ENCODE measurements at places on chromosomes 3 and 15.

- H3K27ac ChIP-seq = peak overlapping the region; percentile 56
- no peak overlapping the region for H3K4me3 ChIP-seq
- DNase-seq = peak; percentile 70
- peaks cover 53% of the 10 kb centered on the region for H3K4me1 ChIP-seq
- H3K36me3 ChIP-seq = no peaks in the 10 kb centered on the region
These were observed 68.4 kb downstream of the CRTC3 start for GRCh38 chr15:90598031-90598577.

DNA sequence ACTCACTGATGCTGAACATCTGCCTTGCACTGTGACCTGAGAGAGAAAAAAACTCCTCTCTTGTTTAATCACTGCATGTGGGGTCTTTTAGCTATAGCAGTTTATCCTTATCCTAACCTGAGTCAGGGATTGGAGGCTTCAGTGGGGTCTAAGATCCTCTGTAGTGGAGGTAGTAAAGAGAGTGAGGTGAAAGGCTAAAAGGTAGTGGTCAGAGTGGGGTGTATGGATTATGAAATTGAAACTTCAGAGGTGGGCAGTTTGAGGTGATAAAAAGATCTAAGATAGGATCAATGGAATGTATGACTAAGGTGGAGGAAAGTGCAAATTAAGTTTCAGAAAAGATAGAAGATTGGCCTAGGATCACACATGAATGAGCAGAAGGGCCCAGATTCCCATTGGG, 36.5 kb downstream of the DET1 start:
- peaks cover 36% of the 10 kb centered on the region for H3K36me3 ChIP-seq
- H3K27ac ChIP-seq = no peak overlapping the region
- H3K4me3 ChIP-seq = no peak overlapping the region
- H3K27me3 ChIP-seq = no peaks in the 10 kb centered on the region

DNA sequence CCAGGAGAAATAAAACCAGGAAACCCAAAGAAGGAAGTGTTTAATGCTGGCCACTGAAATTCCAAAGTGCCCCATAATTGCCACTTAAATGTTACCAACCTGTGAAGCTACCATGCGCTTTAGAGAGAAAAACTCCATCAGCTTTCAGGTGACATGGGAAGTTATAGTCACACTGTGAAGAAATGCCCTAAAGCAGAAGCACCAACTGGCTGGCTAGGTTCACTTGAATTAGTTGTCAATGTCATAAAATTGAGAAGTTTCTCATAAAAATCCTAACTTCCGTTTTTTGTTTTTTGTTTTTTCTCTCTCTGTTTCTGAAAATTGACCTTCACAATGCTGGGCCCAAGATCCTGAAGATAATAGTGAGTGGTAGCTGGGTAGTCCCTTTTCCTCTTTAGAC, 167.9 kb upstream of the CTNNB1 start:
- no peaks in the 10 kb centered on the region for H3K27me3 ChIP-seq
- no peak overlapping the region for H3K27ac ChIP-seq
- no peak for DNase-seq

DNA sequence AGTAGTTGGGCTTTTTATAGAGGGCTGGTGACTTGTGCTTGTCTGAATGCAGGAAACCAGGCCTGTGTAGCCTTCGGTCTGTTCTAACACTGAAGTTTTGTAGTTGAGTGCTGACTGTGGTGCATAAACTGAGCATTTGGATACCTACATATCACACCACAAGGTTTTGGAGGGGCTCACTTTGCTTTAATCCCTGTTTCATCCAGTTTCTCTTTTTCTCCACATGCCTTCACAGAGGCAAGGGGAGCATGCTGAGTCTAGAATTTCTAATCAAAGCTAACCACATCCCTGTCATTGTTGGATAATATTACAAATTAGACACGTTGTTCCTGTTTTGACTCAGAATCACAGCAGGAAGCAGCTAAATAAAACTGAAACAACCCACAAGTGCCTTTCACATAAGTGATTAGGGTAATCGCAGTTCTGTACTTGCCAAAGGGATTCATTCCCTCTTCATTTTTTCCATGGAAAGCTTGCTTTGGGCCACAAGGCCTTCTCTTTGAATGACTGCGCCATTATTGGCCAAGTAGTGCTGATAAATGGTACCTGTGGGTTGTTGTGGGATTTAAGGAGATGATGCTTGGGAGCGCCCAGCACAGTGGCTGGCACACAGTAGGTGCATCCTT, 48.9 kb downstream of the TGFBR2 start:
- no peak for DNase-seq
- H3K27ac ChIP-seq = peak overlapping the region; percentile 36
- H3K27me3 ChIP-seq = no peaks in the 10 kb centered on the region
- no peaks in the 10 kb centered on the region for H3K4me1 ChIP-seq

DNA sequence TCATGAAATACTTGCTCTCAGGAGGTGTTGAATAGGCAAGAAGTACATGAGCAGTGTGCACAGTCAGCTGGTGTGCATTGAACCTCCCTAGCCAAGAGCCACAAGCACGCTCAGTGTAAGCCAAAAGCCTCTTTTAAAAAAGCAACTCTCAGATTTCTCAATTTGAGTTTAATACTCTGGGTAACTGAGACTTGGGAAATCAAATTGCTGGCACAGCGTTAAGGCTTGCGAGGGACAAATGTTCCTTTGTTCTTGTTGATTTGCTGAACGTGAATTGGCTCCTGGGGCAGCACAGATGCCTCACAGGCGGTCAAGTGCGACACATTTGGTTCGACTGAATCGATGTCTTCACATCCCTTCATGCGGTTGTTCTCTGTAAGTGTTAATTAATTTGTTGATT, at the start of gene FAM240A:
FAM240A (plus strand) TSS at position 202 of the 400 bp plus-strand sequence; CDS start at position 361, 159 bp downstream.
- no peak within 1 kb of the TSS for H3K27ac ChIP-seq
- no peaks in the 10 kb centered on the region for H3K36me3 ChIP-seq
- H3K4me1 ChIP-seq = no peaks in the 10 kb centered on the region
- no peak within 1 kb of the TSS for H3K4me3 ChIP-seq

- H3K4me3 ChIP-seq = peak within 1 kb of the TSS; percentile 73
- peaks cover 9% of the 10 kb centered on the region for H3K36me3 ChIP-seq
- DNase-seq = peak; percentile 86
These were observed at the start of gene SNX33 for GRCh38 chr15:75647370-75648155. Gene SNX33, plus strand, starts transcription at chr15:75647912. Its CDS starts 1,191 bp downstream, at chr15:75649103.

- no peaks in the 10 kb centered on the region for H3K27me3 ChIP-seq
- peak overlapping the region; percentile 57 for H3K4me3 ChIP-seq
- H3K36me3 ChIP-seq = peaks cover 30% of the 10 kb centered on the region
- peak; percentile 90 for DNase-seq
These were observed 1.3 kb upstream of the THBS1 start for GRCh38 chr15:39579487-39580116.

GRCh38 chr15:55250392-55250791, 39.2 kb downstream of the RAB27A start:
- H3K4me3 ChIP-seq = no peak overlapping the region
- no peak overlapping the region for H3K27ac ChIP-seq

GRCh38 chr3:17175187-17175807, 290.5 kb downstream of the PLCL2 start:
- H3K4me1 ChIP-seq = no peaks in the 10 kb centered on the region
- H3K36me3 ChIP-seq = no peaks in the 10 kb centered on the region
- H3K27ac ChIP-seq = peak overlapping the region; percentile 59
- no peak overlapping the region for H3K4me3 ChIP-seq
- no peak for DNase-seq
- no peaks in the 10 kb centered on the region for H3K27me3 ChIP-seq

DNA sequence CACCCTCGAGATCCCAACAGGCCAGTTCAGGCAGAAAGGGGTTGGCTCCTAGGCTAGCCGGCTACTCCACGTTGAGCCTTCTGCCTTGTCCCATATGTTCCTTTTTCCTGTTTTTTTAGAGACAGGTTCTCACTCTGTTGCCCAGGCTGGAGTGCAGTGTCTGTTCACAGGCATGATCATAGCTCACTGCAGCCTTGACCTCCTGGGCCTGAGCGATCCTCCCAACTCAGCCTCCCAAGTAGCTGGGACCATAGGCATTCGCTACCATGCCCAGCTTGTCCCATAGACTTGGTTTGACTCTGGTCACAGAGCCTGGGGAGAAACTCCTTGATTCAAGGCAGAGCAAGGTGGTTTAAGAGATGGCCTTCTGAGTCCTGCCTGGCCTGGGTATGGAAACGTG, 32.3 kb downstream of the ZNF710 start:
- no peak for DNase-seq
- no peaks in the 10 kb centered on the region for H3K36me3 ChIP-seq
- H3K27me3 ChIP-seq = no peaks in the 10 kb centered on the region
- H3K4me3 ChIP-seq = no peak overlapping the region
- H3K27ac ChIP-seq = no peak overlapping the region

GRCh38 chr3:133691273-133692107, 29.7 kb upstream of the TOPBP1 start:
- no peak for DNase-seq
- no peak overlapping the region for H3K27ac ChIP-seq
- no peaks in the 10 kb centered on the region for H3K27me3 ChIP-seq
- no peak overlapping the region for H3K4me3 ChIP-seq

DNA sequence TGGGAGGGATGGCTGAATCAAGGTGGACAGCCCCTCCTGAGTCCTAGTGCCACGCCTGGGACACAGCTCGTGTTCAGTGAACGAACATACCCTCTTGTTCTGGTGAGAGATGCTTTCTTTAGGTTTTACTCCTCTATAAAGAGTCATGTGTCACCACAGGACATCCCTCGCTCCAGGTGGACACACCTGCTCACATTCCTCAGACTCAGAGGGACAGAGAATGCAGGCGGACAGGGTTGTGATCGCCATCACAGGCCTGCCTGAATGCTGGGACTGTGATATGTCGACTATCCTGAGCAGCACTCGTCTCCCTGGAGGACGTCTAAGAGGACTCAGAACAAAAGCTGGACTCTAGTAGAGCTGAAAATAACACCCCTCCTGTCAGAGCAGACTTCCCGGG, 96.4 kb upstream of the SNRPA1 start:
- no peaks in the 10 kb centered on the region for H3K4me1 ChIP-seq
- no peak overlapping the region for H3K4me3 ChIP-seq
- DNase-seq = no peak
- no peaks in the 10 kb centered on the region for H3K36me3 ChIP-seq

DNA sequence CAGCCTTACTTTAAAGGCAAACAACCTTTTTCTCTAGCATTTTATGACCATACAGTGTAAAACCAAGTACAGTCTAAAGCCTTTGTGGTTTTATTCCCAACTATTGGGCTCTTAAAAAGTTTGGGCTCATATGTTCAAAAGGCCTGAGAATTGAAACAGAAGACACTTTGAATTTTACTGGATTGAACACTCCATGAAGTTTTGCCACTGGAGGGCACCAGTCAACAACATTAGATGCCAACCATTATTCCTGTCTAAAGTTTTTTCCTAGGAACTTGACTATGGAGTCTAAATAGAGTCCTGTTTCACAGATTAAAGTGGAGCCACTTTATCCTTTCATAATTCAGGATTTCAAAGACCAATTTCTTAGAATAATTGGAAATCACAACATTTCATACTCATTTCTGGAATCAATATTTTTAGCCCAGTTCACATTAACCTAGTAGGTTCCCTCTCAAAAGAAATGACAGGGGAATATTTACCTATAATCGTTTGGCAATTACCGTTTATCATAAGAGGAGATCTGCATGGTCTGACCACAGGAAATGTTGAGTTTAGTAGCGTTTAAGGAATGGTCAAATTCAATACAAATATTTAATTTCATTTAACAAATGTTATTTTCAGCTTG, 244.1 kb upstream of the PDZRN3 start:
- H3K4me1 ChIP-seq = no peaks in the 10 kb centered on the region
- H3K27ac ChIP-seq = no peak overlapping the region
- H3K4me3 ChIP-seq = no peak overlapping the region
- no peaks in the 10 kb centered on the region for H3K36me3 ChIP-seq

GRCh38 chr3:194177141-194177540, 41.2 kb downstream of the HES1 start:
- H3K4me3 ChIP-seq = no peak overlapping the region
- no peaks in the 10 kb centered on the region for H3K27me3 ChIP-seq
- H3K27ac ChIP-seq = no peak overlapping the region
- no peaks in the 10 kb centered on the region for H3K36me3 ChIP-seq

DNA sequence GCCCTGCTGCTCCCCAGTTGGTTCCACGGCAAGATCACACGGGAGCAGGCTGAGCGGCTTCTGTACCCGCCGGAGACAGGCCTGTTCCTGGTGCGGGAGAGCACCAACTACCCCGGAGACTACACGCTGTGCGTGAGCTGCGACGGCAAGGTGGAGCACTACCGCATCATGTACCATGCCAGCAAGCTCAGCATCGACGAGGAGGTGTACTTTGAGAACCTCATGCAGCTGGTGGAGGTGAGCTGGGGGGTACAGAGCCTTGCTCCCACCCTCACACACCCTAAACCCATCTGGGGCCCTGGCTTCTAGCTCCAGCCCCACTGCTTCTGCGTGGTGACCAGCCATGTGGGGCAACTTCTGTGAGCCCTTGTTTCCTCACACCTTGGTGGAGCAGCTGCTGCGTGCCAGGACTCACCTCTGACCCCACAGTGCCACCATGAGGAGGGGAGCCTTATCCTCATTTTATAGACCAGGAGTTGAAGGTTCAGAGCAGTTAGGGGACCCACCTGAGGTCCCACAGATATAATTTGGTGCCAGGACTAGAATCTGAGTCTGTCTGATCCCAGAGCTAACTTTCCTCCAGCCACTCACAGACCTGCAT, 13.3 kb upstream of the LMAN1L start:
- peaks cover 42% of the 10 kb centered on the region for H3K4me1 ChIP-seq
- no peaks in the 10 kb centered on the region for H3K27me3 ChIP-seq
- H3K27ac ChIP-seq = peak overlapping the region; percentile 72

GRCh38 chr3:197305854-197306253, 7.4 kb upstream of the DLG1 start:
- no peaks in the 10 kb centered on the region for H3K36me3 ChIP-seq
- no peak for DNase-seq
- H3K27ac ChIP-seq = no peak overlapping the region

DNA sequence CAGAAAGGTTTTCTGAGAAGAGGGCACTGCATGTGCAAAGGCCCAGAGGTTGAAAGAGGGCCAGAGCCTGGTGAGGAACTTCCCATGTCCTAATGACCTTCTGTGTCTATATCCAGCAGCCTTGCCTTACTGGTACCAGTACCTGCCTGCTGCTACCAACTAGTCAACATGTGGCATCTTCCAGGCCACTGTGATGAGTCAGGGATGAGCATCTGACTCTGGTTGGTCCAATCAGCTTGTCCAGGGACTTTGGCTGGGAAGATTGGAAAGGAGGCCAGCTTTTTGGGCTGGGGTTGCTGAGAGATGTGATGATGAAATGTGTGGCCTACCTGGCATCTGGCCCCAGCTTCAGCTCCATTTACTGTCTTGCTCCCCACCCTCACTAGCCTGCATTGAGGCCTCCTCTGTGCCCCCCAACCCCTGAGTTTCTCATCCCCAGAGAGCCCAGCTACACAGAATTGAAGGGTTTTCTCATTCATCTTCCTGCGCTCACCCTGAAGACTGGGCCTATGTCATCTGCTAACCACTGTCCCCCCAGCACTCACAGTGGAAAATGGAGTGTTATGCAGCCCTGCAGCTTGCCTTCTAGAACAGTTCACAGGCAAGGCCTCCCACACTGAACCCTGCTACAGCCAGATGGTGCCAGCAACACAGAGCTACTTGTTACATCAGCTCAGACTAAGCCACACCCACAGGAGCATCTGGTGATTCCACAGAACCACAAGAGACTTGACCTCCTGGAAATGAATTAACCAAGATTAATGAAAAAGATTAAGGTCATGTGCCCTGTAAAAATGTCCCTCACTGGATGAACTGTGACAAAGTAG, 1.3 kb upstream of the TWF2 start:
- no peaks in the 10 kb centered on the region for H3K4me1 ChIP-seq
- peak; percentile 82 for DNase-seq
- H3K27me3 ChIP-seq = no peaks in the 10 kb centered on the region
- no peak overlapping the region for H3K4me3 ChIP-seq

Data from right atrium auricular region (tissue), 2 donors.